ENCODE measurements at places on chromosomes 2 and 18. TPM values are rescaled to one million over a fixed set of nuclear protein-coding genes. Genes with fewer than 3 reads are reported as not detected.

The TACR1 gene
- total RNA-seq = not detected

GRCh38 chr18:79394534-79395307 lies 1.0 kb upstream of the NFATC1 start:
- peak; percentile 56 for DNase-seq

The LCT gene
- not detected for total RNA-seq

- no peak for DNase-seq
Observed at GRCh38 chr2:126907671-126908070, 9.0 kb downstream of the TEX51 start.

- no peak for DNase-seq
Observed at GRCh38 chr2:154226931-154227330, 355.2 kb downstream of the GALNT13 start.

The L3MBTL4 gene
- total RNA-seq = 2.8 TPM

The CROCC2 gene
- total RNA-seq = not detected

DNA sequence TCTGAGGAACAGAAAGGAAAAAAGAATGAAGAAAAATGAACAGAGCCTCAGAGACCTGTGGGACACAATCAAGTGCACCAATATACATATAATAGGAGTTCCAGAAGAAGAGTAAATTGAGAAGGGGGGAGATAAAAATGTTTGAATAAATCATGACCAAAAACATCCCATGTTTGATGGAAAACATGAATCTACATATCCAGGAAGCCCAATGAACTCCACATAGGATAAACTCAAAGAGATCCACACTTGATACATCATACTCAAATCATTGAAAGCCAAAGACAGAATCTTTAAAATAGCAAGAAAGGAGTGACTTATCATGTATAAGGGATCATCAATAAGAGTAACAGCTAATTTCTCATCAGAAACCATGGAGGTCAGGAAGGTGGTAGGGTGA lies 80.0 kb downstream of the COA5 start:
- DNase-seq = no peak

DNA sequence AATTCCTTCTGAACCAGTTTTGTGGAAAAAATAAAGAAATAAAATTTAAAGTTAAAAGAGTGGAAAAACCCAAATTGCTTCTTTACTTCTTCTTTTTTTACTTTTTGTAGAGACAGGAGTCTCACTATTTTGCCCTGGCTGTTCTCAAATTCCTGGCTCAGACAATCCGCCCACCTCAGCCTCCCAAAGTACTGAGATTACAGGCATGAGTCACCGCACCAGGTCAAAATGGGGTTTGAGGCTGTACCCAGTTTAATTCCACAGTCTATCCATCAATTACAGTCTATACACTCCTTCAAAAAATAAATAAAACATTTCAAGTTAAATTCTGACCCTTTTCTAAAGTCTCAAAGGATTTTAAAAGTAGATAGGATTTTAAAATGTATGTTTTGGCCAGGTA lies 120.3 kb downstream of the FAM161A start:
- DNase-seq = no peak

DNA sequence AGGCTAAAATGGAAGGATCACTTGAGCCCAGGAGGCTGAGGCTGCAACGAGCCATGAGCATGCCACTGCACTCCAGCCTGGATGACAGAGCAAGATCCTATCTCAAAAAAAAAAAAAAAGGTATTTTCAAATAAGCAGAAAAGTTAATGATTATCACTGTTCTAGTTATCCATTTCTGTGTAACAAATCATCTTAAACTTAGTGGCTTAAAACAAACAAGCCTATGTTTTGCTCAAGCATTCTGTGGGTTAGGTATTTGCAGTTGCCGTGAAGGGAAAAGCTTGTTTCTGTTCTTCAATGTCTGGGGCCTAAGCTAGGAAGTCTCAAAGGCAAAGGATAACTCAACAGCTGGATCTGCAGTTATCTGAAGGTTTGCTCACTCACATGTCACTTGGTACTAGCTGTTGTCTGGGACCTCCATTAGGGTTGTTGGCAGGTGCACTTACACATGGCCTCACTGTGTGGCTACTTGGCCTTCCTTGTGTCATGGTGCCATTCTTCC lies 14.1 kb downstream of the MFF start:
- DNase-seq = no peak

DNA sequence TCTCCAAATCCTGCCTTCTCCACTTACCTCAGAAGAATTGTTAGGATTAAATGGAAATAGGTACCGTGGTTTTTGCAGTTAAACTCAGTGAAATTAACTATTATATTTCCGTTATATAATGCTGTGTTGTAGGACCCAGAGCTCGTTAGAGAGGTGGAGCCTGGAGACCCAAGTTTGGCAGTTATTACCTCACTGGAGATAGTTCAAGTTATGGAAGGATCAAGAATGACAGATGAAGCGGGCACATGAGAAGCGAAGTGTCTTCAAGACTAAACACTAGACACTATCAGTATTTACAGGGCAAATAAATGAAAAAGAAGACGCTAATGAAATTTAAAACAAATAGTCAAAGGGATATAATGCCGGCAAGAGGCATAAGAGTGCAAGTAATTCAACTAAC lies 866 bp downstream of the CWC22 start:
- DNase-seq = no peak

DNA sequence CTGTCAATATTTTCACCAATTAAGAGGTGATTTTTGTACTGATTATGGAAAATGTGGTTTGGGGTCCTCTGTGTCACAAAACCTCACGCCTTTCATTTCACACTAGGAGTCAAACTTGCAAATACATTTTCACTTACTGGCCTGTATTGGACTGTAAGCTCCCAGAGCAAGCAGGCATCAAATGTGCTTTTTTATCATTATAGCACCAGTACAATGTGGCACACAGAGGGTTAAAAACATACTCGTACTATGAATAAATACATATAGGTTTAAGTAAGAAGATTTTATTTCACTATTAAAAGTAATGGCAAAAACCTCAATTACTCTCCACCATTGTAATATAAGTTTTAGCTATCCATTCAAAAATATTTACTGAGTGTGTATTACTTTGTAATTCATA lies 56.7 kb downstream of the ABCB11 start:
- DNase-seq = no peak

The KIAA2012 gene
- not detected for total RNA-seq

The EHD3 gene
- total RNA-seq = 6.7 TPM

- no peak for DNase-seq
Observed at GRCh38 chr18:58325494-58325893, 281.5 kb downstream of the NEDD4L start.

DNA sequence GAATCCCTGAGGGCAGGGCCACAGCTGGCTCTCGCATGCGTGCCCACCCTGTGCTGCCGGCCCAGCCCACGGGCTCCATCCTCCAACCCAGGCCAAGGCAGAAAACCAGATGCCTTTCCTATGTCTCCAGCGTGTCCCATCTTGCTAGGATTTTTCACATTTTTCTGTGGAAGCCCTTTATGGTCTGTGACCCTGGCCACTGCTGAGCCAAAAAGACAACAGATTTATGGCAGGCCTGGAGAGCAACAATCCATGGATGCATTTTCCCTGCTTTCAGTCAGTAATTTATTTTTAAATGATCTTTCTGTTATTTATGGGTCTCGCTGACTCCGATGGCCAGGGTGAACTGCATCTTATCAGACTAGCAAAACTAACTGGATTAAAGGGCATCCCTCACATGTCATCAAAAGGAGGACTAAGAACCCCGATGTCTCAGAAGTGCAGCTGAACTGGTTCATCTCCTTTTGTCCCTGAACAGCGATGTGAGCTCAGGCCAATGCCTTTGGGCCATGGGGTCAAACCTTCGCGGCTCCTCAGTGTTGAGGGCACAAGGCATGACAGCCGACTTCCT lies 346.0 kb downstream of the CYRIA start:
- no peak for DNase-seq

The CNGA3 gene
- not detected for total RNA-seq

The NR4A2 gene
- 0.20 TPM for total RNA-seq

GRCh38 chr2:43313642-43314017 lies 87.2 kb upstream of the ZFP36L2 start:
- DNase-seq = no peak

DNA sequence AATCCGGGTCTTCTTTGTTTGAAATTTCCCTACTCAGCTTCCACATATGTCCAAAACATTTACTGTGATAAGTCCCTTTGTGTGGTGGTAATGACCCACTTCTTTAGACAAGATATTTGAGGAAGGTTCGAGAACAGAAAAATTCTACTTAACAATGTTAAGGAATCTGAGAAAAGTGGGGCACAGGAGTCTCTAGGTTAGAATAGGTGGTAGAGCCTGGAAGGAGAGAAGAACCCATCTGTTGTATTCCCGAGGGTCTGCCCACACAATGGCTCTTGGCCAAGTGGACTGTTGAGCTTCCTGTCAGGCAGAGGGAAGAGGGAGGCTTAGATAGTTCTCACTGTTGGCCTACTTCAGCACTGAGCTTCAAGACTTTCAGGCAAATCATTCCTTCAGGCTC lies 4.3 kb downstream of the IGFBP2 start:
- no peak for DNase-seq

DNA sequence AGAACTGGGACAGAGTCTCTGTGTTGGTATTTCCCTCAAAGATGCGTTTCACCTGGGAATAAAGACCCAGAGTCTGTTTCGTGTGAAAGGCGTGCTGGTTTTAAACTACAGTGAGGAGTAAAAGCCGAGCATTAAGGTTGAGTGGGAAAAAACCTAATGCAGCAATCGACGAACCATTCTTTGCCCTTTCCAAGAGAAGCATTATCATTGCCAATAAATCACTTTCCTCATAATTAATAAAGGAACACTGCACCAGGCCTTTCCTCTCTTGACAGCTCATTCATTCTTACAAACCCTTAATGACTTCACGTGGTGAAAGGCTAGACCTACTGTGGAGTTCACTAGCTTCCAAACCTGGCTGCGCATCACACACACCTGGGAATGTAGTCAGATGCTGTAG lies 896 bp upstream of the SLC8A1 start:
- DNase-seq = no peak

The DSG1 gene
- total RNA-seq = not detected

DNA sequence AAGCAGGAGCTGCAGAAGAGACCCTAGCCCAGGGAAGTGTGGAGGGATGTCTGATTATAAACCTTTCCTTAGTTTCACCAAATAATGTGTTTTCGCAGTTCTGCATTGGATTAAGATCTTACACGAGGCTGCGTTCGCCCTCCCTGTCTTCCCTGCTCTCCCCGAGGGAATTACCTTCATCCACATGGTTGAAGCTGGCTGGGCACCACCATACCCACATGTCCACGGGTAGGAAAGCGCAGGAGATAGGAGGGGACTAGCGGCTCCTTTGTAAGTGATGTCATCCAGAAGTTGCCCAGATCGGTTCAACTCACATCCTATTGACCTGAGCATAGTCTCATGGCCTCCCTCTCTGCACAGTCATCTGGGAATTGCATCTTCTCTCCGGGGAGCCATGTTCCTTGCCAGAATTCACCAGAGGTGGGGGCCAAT lies 1.1 kb downstream of the TTL start:
- peak; percentile 76 for DNase-seq

DNA sequence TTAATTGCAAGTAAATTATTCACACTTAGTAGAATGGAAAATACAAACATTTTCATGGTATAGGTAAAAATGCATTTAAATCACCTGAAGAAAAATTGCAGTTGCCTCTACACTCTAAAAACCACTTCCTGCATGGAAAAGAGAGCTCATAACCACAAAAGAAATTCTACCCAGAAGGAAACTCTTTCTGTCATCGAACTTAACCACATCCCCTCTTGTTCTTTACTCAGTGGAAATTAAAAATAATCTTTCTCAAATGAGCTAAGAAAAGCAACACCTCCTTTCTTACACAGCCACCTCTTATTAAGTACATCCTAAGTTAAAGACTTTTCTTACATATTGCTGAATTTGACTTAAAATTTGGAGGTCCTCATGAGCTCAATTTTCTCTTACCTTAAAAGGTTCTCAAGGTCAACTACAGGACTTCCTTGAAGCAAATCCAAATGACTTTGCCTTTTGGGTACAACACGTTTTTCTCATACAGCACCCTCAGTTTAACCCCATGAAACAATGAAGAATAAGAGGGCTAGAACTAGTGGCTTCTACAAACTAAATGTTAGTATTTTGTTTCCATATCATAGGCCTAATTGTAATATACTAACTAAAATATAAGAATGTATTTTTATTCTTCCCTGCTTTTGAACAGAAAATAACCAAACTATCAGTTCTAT lies 109.1 kb upstream of the CRIM1 start:
- DNase-seq = no peak

DNA sequence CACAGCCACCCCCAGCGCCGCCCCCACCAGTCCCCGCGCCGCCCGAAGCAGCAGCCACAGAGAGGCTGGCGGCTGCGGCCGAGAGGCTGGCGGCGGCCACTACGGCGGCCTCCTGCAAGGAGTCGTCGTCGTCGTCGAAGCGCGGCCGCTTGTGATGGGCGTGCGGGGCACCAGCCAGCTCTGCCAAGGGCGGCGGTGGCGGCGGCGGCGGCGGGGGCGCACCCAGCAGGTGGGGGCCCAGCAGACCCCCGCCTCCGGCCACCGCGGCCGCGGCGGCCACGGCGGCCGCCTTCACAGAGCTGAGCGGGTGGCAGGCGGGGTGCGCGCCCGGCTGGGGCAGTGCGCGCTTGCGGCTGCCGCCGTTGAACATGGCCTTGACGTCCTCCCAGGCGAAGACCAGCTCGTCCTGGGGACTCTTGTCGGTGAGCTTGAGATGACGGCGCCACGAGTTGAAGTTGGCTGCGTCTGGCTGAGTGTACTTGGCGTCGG lies 3.3 kb downstream of the SKOR2 start:
- DNase-seq = no peak

- peak; percentile 3 for DNase-seq
Observed at GRCh38 chr2:177783835-177784744, 288.5 kb downstream of the PDE11A start.

The CCDC102B gene
- total RNA-seq = 17.7 TPM

The SCN9A gene
- under 0.01 TPM for total RNA-seq

DNA sequence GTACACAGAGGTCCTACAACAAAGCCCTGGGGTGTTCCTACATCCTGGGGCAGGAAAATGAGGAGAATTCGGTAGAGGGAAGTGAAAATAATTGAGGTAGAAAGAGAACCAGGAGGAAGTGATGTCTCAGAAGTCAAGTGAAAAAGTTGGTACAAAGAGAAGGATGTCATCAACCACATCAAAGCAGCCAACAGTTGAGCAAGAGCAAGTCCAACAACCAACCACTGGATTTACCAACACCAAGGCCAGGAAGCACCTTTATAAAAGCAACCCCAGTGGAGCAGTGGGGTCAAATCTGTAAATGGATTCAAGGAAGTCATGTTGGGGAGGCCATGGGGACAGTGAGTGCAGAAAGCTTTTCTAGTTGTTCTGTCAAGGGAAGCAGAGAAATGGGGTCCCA lies 360.4 kb downstream of the ZNF516 start:
- DNase-seq = no peak

The ERMN gene
- not detected for total RNA-seq

The CGREF1 gene
- total RNA-seq = 1.7 TPM

DNA sequence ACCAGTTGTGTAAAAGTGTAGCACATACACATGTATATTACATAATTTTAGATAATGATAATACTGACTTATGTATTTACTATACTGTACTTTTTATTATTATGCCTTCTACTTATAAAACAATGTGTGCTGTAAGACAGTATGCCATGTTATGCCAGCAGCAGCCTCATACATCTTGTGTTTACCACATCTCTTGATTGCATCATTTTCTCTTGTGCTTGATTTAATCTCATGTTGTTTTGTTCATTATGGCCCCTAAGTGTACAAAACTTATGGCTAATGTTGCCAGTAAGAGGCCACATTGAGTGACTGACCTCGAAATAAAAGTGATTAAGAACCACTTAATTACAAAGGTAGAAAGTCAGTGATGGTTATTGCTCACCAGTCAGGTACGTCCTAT lies 128.0 kb upstream of the SP5 start:
- DNase-seq = no peak

Data from lung microvascular endothelial cell (primary cell).